GM23248 (cell line): ENCODE measurements at places on chromosomes 1 and 21.

GRCh38 chr21:41211060-41211805, 43.3 kb downstream of the BACE2 start:
- no peak for DNase-seq
- H3K4me1 ChIP-seq: no peaks in the 10 kb centered on the region; the same call in 1 of the 2 replicates
- H3K27ac ChIP-seq: no peak overlapping the region
- no peaks in the 10 kb centered on the region for H3K36me3 ChIP-seq

DNA sequence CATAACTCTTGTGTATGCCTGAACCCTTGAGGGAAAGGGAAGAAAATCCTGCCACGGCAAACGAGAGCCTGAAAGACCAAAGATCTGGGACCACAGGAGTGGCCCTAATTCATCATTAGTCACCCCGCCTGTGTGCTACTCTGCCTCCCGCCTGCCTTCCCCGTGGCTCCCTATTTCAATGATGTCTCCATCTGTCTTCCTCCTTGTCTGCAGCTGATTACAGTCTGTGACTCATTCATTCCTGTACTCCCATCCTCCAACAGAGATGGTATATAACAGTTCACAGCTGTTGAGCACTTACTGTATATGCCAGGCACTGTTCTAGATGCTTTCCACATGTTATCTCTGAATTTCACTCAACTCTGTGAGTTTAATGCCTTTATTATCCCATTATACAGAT, 96.6 kb downstream of the SEC16B start:
- peaks cover 12% of the 10 kb centered on the region; the same call in 1 of the 2 replicates for H3K4me1 ChIP-seq
- peak overlapping the region; percentile 39 for H3K4me3 ChIP-seq
- peak; percentile 89 for DNase-seq
- H3K27me3 ChIP-seq: no peaks in the 10 kb centered on the region
- H3K36me3 ChIP-seq: no peaks in the 10 kb centered on the region
- peak overlapping the region; percentile 39 for H3K27ac ChIP-seq

DNA sequence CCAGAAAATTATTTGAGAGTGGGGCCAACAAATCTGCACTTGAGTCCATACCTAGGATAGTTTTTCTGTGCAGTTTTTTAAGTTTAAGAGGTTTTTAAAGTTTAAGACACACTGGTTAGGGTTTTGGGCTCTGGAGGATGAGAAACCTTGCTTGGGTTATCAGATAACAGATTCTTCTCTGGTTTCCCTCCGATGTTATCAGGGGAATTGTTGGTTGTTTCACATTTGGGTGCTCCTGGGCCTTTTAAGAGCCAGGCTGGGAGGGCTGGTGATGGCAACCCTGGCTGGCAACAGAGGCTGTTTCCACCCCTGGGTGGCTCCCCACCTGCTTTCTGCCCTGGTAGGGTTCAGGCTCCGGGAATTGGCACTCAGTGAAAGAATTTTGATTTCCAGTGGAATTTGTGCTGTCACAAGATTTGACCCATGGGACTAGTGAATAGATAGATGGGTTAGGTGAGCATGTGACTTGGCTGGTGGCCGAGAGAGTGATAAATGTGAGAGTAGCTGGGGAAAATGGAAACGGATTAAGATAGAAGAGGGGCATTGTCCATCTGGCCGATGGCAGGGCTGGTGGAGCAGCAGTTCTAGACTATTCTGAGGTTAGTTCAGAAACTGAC, 14.8 kb downstream of the VANGL1 start:
- no peaks in the 10 kb centered on the region for H3K27me3 ChIP-seq
- H3K4me1 ChIP-seq: no peaks in the 10 kb centered on the region
- H3K27ac ChIP-seq: no peak overlapping the region
- no peak for DNase-seq
- no peaks in the 10 kb centered on the region; the same call in 1 of the 2 replicates for H3K36me3 ChIP-seq

DNA sequence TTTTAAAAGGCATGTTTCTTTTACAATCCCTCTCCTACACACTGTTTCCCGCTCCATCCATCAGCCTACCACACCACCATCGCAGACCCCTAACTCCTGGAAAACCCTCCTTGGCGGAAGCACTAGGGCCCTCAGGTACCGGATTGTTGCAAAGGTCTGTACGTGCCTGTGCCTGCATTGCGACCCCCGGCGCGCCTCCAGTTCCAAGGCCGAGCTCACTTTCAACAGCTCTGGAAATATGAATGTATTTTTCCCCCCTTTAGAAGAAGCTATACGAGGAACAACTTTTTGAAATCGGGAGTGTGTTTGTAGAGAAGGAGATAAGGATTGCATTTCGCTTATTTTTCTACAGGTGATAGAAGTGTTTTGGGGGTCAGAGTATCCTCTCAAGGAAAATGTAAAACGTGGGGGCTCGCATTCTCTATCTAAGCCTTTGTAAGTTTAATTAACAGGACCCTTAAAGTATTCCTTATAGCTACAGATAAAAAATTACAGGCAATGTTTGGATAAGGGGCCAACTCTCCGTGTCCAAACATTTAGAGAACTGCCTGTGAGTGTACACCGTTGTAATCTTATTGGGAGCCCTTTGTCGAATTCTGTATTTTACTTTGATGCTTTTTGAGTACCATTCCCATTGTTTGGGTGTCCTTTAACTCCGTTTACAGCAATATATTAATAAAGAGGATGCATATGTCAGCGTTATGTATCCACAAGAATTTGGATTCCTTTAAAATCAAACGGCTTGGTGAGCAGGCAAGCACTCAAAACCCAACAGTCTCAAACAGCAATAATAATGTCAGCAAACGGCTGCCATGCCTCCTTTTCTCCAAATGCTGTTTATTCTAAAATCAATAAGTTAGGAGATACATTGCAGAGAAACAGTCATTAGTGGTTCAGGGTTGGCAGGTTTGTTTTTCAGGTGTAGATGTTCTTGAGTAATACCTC, 5.9 kb downstream of the PRRX1 start:
- H3K4me3 ChIP-seq: peak overlapping the region; percentile 96
- no peaks in the 10 kb centered on the region for H3K27me3 ChIP-seq
- peak overlapping the region; percentile 97 for H3K27ac ChIP-seq
- H3K36me3 ChIP-seq: no peaks in the 10 kb centered on the region
- peaks cover 62% of the 10 kb centered on the region for H3K4me1 ChIP-seq
- DNase-seq: peak; percentile 45

GRCh38 chr1:71940261-71940660, 342.1 kb downstream of the NEGR1 start:
- no peak for DNase-seq
- no peaks in the 10 kb centered on the region for H3K27me3 ChIP-seq
- H3K27ac ChIP-seq: no peak overlapping the region
- H3K4me1 ChIP-seq: no peaks in the 10 kb centered on the region
- H3K4me3 ChIP-seq: no peak overlapping the region
- H3K36me3 ChIP-seq: no peaks in the 10 kb centered on the region

DNA sequence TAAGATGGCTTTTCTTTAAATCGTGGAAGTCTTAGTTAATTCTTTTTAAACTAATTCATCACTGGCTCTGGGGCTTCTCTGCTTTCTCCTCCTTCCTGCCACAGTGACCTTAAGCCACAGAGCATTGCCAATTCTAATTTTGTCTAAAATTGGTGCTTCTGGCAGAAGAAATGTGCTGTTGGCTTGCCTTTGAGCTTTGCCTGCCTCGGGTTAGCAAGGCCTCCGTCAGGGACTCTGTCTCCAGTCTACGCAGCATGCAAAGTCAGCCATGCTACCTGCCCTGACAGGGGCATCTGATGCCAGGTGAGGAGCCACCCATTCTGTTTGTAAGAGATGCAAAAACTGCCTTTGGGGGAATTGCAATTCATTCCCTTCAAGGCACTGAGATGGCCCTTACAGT, 25.2 kb downstream of the CLDN14 start:
- no peaks in the 10 kb centered on the region for H3K27me3 ChIP-seq
- DNase-seq: no peak
- H3K4me3 ChIP-seq: no peak overlapping the region
- no peak overlapping the region for H3K27ac ChIP-seq
- H3K36me3 ChIP-seq: no peaks in the 10 kb centered on the region

GRCh38 chr21:41894922-41895557, 15.9 kb upstream of the PRDM15 start:
- no peak for DNase-seq
- no peak overlapping the region for H3K4me3 ChIP-seq
- H3K36me3 ChIP-seq: no peaks in the 10 kb centered on the region
- H3K27ac ChIP-seq: no peak overlapping the region
- H3K27me3 ChIP-seq: no peaks in the 10 kb centered on the region
- no peaks in the 10 kb centered on the region for H3K4me1 ChIP-seq

GRCh38 chr1:224727351-224728289, 111.5 kb downstream of the CNIH3 start:
- H3K4me1 ChIP-seq: peaks cover 38% of the 10 kb centered on the region
- H3K36me3 ChIP-seq: no peaks in the 10 kb centered on the region
- peak; percentile 82 for DNase-seq
- H3K27ac ChIP-seq: peak overlapping the region; percentile 86
- H3K27me3 ChIP-seq: no peaks in the 10 kb centered on the region

DNA sequence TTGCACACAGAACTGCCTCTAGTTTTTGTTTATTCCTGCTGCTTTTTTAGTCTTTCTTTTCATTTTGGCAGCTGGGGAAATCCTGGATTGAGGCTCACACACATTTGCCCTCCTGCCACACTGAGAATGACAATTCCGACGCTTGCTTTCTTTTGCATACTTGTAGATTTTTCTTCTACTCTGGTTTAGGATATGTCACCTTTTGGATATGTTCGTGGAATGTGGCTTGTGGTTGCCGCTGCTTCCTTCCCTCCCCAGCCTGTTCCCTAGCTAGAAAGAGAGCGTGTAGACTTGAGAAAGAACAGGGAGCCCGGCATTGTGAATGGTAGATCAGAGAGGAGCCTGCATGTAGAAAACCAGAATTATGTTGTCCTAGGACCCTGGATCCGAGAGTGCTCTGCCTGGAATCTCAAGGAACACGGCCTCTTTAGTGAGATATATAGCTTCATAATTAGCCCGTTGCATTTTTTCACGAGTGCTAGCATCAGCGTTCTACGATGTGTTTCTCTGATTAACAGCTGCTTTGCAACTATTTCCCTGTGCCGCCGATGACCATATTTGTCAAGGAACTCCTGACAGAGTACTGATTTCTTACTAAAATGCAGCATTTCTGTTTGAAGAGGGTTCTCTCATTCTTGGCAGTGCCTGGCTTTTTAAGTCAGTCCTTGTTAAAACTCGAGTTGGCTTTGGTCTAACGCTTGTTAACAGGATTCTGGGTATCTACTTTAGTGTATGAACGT, 56.2 kb downstream of the PEX14 start:
- H3K36me3 ChIP-seq: no peaks in the 10 kb centered on the region
- H3K27ac ChIP-seq: no peak overlapping the region
- peaks cover 36% of the 10 kb centered on the region for H3K4me1 ChIP-seq
- H3K4me3 ChIP-seq: no peak overlapping the region
